Stimulated activated CD4-positive, alpha-beta T cell treated with anti-CD3 and anti-CD28 coated beads, TNF-alpha, amount 100 ng/mL, for 4 hours (primary cell): ENCODE measurements at places on chromosomes 7 and 10.

DNA sequence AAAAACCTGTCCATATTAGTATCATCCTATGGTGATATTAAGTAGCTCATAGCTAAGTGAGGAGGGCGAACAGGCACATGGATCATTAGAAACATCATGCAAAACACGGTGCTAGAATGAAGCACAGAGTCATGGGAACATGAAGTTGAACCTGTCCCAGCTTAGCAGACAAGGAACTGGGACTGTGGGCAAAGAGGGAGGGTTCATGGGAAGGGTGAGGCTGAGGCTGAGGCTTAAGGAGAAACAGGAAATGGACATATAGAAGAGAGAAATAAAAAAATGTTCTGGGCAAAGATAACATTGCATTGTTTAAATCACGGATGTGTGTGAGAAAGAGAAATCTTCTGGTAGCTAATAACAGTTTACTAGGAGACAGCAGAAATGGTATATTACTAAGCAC lies 708.1 kb downstream of the GRID1 start:
- DNase-seq: no peak

DNA sequence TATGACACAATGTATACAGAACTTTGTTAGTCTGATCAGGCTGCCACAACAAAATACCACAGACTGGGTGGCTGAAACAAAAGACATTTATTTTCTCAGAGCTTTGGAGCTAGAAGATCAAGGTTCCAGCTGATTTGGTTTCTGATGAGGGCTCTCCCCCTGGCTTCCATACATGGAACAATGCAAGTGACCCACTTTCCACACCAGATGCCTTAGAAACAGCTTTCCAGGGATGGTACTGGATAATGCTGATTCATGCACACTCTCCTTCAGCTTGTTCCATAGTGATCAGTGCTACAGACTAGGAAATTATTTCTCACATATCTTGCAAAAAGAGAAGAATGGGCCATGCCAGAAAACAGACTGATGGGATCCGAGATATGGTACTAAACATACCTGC lies 1274.9 kb upstream of the SORCS1 start:
- DNase-seq: no peak

DNA sequence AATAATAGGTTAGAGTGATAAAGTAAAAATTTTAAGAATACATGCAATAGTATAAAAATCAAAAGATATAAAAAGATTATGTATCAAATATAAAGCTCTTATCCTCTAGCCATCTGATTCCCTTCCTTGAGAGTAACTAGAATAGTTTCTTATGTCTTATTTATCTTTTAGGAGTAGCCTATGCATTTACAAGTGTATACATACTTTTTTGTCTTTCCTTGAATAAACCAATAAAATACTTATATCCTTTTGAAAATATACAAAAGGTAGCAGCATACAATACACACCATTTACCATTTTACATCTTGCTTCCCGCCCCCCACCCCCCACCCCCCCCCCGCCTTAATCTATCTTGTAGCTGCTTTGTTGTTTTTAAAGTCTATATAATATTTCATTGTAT lies 31.4 kb downstream of the AHCYL2 start:
- DNase-seq: no peak

- DNase-seq: no peak
Measured at GRCh38 chr7:12139416-12139815, 71.7 kb upstream of the TMEM106B start.

DNA sequence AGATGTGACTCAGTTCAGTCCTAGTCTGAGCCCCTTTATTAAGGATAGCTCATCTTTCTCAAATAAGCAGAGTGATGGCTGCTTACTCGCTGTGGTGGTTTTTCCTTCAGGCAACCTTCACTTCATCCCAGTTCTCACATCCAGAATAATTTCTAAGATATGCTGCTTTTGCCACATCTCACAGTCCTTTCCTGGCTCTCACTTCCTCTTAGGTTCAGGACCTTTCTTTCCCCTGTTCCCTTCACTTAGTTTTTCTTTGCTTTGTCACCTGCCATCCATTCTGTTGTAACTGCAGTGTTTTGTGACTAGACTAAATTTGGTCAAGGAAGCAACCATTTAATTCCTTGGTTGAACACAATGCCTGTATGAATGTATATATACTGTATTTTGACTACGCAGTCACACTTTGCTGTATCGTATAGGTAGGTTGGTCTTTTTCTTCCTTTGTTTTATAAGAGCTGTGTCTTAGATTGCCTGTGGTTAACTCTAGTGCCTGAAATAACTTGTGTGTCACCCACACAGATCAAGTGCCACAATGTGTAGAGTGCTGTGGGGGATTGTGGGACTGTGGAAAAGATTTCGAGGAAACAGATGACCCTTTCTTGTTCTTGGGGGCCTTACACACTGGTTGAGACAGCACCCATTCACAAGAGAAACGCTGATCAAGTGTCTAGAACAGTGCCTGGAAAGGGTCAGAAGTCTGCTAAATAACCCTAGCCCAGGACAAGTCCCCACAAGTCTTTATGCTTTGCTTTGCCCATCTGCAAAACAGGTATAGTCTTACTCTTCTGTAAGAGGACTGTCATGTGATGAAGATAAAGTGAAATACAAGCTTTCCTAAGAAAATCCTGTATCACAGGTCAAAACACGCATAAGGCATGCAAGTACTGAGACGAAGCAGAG lies 2.6 kb downstream of the ZNF655 start:
- DNase-seq: no peak

DNA sequence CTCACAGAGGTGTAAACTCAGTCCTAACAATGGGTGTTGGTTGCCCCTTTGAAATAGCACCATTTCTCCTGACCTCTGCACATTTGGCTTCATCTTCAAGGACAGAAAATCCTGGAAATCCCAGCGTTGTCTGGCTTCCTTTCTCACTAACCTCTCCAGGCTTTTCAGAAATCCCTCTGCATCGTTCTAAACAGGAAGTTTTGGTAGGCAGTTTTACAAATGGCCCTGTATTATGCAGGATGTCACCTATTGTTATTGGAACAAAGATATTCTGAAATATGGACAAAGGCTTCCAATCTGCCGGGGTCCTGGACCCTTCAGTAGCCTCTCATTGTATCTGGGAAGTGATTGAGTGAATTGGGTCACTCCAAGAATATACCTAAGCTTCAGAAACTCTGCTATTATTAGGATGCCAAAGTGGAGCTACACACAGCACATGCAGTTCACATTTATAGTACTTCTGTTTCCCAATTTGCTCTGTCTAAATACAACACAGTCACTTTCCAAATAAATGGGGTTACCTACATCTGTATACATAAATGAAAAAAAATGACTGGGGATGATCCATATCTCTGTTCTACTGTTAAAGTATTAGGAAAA lies 134.8 kb upstream of the KLF6 start:
- DNase-seq: no peak
